ENCODE measurements at places on chromosomes 1 and 21.

DNA sequence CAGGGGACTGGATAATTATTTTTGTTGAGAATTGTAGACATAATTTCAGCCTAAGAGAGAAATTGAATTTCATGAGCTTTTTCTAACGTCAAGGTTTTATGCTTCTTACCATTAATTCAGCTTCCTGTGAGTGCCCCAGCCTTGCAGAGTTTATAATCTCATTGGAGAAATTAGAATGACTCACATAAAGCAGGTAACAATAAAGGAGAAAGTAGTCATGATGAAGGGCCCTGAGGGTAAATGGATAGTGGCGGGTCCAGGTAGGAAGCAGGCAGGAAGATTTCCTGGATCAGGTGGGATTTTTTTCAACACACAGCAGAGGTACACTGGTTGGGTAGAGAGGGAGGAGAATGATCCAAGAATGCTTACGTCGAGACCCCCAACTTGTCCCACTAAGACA, 311.4 kb downstream of the BARHL2 start:
- DNase-seq: no peak

GRCh38 chr1:172252321-172252720, 168.2 kb upstream of the C1orf105 start:
- no peak for DNase-seq

GRCh38 chr1:121444096-121444495, 259.3 kb downstream of the SRGAP2C start:
- no peak for DNase-seq

DNA sequence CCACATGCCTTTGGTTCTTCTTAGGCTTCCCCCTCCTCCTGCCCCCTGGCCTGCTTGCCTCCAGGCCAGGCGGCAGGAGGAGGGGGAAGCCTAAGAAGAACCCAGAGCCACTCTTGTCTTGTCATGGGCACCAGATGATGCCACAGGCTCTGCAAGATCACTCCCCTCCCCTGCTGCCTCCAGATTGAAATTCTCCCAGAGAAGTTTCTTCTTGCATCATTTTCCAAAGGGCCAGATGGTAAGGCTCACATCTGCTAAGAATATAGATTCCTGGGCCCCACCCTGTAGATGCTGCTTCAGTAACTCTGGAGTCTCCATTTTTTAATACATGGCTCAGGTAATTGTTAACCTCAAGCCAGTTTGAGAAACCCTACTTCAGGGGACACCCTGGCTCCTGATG, 60.8 kb downstream of the FAM163A start:
- no peak for DNase-seq

GRCh38 chr1:56433056-56433577, 146.2 kb downstream of the PLPP3 start:
- no peak for DNase-seq

DNA sequence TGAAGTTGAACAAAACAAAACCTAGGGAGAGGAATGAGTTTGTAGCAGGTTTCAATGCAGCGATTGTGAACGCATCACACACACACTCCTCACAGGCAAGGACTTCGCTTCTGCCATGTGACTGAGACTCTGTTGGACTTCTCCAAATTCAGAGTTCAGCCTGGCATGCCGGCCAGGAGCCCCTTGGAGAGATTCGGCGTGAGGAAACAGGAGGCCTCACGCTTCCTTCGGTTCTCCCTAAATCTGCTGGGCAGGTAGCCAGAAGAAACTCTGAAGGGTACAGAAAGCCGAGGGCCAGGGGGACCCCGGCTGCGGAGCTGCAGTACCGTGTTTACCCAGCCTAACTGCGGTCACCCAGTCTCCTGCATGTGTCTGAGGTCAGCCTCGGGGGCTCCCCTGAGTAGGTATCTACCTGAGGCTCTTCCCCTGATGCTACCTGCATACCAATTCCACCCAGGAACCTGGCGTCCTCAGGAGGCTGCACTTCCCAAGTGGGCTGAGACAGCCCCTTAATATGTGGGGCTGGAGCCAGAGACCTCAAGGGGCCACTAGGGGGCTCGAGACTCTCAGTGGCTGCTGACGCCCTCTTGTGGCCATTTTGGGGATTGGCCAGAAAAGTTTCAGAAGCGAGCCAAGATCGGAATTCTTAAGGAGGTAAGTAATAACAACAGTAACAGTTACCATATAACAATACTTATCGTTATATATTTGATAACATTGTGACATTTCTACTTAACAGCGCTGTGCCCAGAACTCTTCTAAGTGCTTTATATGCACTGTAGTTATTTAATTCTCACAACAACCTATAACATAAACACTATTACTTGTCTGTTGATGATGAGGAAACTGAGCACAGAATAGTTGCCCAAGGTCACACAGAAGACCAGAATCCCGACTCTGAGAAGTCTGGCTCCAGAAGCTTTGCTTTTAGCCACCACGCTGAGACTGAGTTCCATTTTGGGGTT, 2.7 kb upstream of the ANXA9 start:
- peak; percentile 74 for DNase-seq

DNA sequence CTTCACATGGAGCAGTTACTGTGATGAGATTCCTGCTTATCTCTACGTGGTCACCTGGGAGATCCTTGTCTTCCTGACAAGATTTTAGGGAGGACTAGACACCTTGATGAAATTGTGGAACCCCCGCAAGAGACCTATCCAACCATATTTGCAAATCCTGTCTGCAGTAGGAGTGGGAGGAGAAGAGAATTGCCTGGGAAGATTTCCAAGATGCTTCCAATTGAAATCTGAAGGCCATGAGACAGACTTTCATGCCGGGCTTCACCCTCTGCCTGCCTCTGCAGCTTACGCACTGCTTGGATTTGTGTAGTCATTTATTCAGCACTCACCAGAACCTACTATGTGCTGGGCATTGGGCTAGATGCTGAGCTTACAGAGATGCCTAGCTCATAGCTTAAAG, 106.6 kb downstream of the OMA1 start:
- DNase-seq: no peak

DNA sequence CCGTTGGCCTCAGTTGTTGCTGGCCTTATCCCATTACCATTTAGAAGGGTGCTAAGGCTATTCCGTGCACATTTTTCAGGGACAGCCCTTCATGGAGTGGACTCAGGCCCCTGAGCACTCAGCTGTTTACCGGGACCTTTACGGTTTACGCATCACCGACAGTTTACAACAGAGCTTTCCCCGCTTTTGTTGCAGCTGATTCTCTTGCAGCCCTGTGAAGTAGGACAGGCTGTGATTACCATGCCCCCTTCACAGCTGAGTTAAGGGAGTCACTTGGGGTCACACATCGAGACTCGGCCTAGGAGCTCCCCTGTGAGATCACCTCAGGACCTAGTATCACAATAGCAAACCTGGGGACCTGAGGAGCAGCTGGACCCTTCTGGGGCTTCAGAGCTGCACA, 41.9 kb downstream of the PTPRF start:
- DNase-seq: no peak

- DNase-seq: no peak
Observed at GRCh38 chr1:47776667-47777131, 220.5 kb downstream of the TRABD2B start.

DNA sequence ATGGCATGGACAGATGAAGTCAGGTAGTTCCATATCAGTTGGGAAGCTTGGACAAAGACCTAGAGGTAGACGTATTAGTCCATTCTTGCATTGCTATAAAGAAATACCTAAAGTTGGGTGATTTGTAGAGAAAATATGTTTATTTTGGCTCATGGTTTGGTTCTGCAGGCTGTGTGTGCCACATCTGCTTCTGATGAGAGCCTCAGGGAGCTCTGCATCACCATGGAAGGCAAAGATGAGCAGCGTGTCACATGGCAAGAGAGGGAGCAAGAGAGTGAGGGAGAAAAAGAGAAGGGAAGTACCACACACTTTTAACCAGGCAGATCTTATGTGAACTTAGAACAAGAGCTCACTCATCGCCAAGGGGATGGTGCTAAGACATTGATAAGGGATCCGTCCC, 9.0 kb downstream of the TSACC start:
- no peak for DNase-seq

DNA sequence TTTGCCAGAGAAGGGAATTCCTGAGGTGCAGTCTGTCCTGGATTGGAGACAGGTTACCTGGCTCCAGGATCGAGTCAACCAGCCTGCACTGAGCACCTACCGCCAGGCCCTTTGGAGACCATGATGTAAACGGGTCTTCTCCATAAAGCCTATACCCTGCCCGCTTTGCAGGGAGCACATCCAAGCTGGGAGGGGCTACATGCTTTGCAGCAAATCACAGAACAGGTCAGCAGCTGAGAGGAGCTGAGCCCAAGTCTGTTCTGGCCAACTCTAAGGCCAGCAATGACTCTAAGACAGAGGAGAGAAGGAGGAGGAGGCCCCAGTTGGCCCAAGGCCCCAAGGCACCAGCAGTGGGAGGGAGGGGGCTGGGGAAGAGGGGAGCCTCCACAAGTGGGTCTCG, 15.5 kb upstream of the RSPO1 start:
- no peak for DNase-seq

DNA sequence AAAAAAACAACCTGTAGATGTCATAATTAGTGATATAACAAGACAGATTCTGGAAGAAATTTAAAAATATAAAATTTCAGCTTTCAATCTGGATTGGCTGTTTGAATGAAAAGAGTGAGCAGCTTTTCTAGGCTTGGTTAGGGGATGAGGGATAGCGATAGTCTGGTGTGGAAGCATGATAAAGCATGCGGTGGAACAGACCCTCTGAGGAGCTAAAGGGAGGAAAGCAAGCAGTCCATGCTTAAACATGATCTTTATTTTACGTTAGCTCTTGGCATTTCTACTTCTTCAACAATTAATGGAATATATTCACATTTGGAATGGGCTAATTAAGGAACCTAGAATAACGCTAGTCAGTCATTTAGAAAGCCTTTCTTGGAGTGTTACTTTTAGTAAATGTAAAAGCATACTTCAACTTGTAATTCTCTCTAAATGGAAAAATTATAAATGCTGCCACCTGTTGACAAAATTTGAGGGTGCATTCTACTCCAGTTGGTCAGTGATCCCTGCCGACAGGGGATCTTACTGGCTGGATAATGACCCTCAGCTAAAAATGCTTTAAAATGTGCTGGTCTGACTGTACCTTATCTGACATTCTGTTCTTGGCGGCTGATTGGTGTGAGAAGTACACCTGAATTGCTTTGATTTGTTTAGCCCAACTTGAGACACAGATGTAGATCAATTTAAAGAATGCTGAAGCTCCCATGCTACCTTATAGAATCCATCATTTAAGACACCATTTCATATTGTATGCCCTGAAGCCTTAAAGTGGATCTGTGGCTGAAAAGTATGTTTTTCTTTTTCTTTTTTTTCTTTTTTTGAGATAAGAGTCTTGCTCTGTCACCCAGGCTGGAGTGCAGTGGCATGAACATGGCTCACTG, 61.2 kb downstream of the AK4 start:
- no peak for DNase-seq

DNA sequence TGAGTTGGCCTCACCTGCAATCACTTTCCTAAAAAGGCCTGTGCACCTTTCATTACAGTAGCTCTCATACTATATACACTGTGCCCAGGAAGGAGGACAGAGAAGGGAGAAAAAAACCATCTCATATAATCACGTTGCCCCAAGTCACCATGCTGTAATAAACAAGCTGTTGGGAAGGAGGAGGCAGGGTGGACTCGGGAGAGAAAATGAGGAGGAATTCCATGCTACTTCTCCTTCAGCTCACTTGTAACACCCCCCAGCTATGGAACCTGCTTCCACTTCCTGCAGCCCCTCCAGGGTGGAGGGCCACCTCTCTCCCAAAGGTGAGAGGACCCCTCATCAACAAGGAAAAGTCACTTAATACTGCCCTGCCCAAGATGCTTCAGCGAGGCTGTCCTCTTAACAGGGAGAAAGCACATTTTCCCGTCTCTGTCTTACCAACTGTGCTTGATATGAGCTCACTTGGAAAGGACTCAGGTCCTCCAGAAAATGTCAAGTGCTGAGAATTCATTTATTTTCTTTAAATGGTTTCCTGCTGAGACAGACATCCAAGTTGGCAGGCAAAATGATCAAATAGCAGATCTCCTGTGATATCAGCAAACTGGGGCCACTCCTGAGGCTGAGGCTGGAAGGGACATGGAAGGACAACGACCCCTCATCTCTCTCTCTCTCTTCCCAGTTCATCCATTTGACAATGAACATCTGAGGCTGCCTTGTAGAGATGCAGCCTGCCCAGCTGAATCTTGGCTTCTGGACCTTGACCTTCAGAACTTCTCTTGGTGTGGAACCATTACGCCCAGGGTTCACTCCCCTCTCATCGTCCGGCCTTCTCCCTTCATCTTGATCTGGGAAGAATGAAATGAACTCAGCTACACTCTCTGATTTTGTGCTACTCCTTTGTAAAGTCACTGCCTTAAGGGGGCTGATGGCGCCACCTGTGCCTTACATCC, 54.0 kb downstream of the CAPN9 start:
- no peak for DNase-seq

DNA sequence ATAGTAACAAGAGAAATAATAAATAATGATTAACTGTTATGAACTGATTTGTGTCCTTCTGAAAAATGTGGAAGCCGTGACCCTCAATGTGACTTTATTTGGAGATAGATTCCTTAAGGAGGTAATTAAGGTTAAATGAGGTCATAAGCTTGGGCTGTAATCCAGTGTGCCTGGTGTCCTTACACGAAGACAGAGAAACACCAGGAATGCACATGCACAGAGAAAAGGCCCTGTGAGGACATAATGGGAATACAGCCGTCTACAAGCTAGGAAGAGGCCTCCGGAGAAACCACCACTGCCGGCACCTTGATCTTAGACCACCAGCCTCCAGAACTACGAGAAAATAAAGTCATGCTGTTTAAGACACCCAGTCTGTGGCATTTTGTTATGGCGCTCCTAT, 215.9 kb downstream of the NEGR1 start:
- no peak for DNase-seq

Data from nucleus accumbens (tissue), 56 donors.